ENCODE measurements at places on chromosomes 6 and 20.

- DNase-seq = no peak
These were observed 959.2 kb upstream of the GJE1 start for GRCh38 chr6:141173529-141173928.

- DNase-seq = no peak
These were observed 594.5 kb downstream of the RFPL4B start for GRCh38 chr6:112941613-112942012.

GRCh38 chr20:32707691-32708581, 34.2 kb upstream of the C20orf203 start:
- no peak for DNase-seq

DNA sequence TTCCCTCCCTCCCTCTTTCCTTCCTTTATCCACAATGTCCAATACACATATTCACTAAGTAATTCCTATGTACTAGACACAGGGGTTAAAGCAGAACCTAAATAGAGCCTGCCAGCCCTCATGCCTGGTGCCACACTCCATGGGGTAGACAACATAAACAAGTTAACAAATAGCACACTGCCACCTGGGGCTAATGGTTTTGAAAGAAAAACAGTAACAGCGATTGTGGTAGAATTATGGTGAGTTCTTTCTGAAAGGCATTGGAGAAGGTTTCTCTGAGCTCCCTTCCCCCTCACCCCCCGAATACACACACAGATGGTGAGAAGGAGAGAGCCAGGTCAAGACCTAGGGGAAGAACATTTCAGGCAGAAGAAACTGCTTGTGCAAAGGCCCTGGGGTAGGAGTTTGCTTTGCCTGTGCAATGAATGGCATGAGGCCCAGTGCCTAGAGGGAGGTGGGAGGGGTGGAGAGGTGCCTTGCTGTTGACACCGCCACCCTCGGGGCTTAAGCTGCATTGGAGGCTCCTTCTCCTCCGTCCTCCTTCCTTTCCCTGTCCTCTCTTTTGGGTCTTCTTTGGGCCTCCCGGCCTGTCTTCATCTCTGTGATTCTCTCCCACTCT, 502.4 kb upstream of the SULF2 start:
- no peak for DNase-seq

GRCh38 chr6:89357390-89357789, 4.9 kb upstream of the UBE2J1 start:
- DNase-seq = no peak

GRCh38 chr6:121549736-121550135, 114.3 kb downstream of the GJA1 start:
- DNase-seq = no peak

- DNase-seq = no peak
These were observed 38.2 kb upstream of the CTAGE9 start for GRCh38 chr6:131749023-131749422.

DNA sequence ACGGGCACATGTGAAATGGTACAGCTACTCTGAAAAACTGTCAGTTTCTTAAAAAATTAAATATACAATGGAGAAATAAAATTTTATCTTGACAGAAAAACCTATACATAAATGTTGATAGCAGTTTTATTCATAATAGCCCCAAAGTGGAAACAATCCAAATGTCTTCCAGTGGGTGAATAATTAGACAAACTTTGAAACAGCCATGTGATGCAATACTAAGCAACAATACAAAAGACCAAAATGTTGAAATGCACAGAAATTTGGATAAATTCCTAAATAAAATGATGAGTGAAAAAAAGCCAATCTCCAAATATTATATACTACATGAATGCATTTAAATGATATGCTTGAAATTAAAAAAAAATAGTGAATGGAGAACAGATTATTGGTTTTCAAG, 523.1 kb downstream of the HTR1B start:
- DNase-seq = no peak

DNA sequence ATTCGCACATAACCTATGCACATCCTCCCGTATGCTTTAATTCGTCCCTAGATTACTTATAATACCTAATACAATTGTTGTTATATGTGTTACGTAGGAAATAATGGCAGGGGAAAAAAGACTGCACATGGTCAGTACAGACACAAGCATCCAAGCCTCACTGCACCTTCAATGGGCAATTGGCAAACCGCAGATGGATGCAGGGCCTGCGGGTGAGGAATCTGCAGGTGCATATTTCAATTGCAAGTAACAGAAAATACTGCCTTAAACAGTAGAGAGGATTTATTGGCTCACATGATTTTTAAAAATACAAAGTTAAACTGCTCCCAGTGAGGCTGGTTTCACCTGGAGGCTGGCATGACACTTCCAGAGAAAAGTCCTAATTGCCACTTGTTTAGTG, 142.1 kb upstream of the MLN start:
- DNase-seq = no peak

- no peak for DNase-seq
These were observed 19.9 kb downstream of the PFDN4 start for GRCh38 chr20:54227751-54228150.

- no peak for DNase-seq
These were observed 142.7 kb upstream of the EXOC2 start for GRCh38 chr6:835476-836160.

- DNase-seq = no peak
These were observed 109.7 kb upstream of the MMS22L start for GRCh38 chr6:97392735-97393134.

- DNase-seq = no peak
These were observed 225.2 kb upstream of the RREB1 start for GRCh38 chr6:6882592-6882991.

- DNase-seq = no peak
These were observed 216.5 kb downstream of the LY86 start for GRCh38 chr6:6804843-6805615.

DNA sequence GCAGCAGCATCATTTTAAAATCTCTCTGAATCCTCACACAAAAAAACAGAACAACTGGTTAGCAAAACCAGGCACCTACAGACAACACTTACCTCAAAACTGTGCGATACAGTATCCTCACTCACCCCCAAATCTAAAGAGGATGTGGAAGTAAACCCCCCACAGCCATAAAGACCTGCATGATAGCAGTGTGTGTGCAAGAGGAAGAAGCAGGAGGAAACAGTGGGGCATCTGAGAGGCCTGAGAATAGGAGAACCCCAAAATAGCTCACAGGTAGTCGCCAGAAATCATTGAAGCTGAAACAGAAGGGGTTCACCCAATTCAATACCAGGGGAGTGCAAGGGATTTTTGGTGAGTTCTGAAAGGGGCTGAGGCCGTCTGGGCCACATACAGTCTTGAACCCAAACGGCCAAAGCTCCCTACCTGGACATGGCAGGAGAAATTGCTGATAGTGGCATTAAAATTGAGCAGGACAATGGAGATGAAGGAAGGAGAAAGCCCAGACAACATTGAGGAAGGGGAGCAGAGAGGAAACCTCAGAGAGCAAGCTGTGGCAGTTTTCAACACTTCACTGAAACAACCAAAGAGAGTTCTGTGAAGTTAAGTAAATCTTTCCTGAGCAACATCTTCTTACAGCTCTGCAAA, 129.7 kb downstream of the FIG4 start:
- no peak for DNase-seq

DNA sequence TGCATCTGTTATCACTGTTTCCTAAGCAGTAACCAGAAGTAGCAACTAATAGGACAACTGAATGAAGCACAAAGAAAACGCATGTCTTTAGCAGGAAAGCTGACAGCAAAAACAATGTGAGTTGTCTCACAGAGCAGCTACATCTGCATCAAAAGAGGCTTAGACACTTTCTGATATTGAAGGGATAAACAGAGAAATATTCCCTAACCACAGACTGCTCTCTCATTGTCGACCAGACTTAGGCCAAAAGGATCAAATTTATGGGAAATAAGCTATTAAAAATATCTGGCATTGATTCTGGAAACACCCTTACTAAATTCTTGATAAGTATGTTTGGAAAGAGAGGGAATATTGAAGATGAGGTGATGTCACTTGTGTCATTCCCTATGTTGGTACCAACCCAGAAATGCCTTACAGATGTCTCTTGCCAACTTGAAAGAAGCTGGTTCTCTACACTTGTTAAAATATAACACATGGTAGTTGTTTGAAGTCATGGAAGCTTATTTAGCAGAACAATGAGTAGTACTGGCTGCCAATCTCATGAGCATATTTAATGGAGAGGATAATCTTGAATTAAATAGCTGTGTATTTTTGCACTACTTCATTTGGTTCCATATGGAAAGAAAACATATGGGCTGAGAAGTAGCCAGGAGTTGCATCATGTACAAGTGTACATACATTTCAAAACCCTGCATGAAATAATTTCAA, 929.3 kb upstream of the MAN1A1 start:
- no peak for DNase-seq

- DNase-seq = no peak
These were observed 33.3 kb downstream of the BEND3 start for GRCh38 chr6:107082045-107082444.

DNA sequence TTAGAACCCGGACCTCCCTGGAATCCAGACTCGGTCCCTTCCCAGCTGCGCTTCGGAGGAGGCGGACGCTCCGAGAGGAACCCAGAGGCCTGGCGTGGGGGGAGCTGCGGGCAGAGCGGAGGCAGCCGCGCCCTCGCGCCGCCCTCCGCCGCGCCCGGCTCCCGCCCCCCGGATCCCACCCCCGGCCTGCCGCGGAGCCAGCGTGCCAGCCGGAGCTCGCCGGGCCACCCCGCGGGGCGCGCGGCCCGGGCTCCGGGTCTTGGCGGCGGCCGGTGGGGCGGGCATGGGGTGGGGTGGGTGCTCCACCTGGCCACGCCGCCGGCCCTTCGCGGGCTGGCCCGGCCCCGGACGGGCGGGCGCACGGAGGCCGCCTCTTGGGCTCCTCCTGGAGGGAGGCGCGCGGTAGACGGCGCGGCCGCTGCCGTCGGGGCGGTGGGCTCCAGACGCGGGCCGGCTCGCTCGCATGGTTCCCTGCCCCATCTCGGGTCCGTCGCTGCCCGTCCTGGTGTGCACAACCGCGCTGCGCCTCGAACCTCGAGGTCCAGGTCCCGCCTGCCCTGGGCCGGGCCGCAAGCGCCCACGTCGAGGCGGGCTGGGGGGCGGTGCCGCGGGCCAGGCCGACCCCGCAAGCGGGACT, 592 bp upstream of the CDYL start:
- peak; percentile 35 for DNase-seq

DNA sequence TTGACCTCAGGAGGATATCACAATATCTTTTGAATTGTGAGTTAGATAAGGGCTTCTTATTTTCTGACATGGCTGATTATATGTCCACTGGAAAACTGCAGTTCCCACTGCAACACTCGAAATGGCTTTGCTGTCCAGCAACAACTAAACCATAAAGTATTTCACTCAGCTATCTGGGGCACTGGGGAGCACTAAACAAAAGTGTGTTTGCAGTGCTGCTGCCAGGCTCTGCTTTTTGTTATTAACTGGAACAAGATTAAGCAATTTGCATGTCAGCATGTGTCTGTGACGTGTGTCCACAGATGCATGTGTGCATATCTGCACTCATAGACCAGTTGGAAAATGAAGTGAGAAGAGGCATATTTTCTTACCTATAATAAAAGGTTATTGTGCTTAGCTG, 107.8 kb upstream of the CCN2 start:
- no peak for DNase-seq

DNA sequence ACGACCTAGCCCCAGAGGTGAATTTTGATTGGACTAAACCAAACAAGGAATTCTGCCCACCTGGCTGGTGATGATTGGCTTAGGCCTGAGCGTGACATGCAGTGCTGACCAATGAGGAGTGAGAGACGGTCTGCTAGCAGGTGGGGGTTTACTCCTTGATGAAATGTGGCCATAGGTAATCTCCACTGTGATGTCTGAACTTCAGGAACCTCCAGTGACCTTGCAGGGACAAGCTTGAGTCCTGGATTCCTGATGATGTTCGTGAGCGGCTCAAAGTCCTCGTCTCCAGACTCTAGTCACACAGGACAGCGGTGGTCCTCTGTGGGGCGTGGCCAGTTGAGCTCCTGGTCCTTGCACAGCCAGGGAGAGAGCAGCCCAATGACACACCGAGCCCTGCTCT, 8.4 kb downstream of the VSX1 start:
- DNase-seq = no peak

DNA sequence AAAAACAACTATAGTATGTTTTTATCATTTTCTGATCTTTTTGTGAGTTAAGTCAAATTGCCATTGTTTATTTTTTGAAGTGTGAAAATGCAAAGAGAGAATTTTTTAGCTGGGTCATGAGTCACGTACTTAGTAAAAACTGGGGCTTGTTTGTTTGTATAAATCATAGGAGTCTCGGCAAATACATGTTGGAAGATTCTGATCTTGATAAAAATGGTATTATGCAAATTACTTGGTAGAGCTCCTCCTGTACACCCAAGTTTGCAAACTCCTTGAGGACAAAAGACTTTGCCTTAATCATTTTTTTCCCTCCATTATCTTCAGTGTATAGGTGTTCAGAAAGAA, 25.8 kb downstream of the TBPL1 start:
- DNase-seq = no peak

DNA sequence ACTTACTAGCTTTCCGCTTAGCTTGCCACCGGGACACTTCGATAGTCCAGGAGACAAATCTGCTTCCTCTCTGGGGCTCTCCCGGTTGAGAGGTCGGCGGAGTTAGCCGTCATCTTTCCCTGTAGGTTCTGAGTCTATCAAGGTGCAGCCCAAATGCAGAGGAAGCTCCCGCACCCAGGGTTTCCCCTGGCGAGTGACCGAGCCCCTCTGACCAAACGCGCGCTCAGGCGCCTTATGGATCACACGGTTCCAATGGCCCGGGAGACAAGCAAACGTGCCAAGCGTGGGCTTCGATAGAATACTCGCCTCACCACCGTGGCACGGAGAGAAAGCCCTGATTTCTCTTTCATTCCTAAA, 15.8 kb upstream of the FOXC1 start:
- no peak for DNase-seq

DNA sequence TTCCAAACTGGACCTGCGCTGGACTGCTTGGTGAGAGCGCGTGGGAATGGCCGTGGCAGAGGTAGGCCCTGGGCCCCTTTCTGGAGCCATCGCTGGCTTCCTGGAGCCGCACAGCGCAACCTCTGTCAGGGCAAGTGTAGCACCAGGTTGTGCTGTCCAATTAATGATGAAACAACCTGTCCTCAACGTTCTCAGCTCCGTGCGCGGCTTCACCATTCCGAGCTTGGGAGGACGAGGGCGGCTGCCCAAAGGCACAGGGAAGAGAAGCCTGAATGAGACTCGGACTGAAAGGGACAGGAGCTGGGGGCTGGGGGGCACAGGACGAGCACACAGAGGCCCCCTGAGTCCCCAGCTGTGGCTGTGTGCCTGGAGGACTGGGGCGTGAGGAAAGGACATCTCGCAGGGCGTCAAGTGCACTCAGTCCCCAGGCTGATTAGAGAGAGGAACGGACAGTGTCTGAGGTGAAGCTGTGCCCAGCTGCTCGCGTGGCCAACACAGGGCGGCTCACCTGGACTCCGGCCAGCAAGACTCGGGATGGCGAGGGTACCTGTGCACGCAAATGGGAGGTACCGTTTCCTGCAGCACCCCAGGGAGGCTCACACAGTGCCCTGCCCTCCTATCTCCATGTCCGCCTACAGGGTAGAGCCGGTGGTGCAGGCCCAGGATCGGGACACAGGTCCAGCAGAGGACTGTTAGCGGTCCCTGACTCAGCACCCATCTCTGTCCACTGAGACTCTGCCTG, 403.3 kb downstream of the TAF4 start:
- no peak for DNase-seq

GRCh38 chr6:156598071-156598854, 178.9 kb upstream of the ARID1B start:
- DNase-seq = no peak

- DNase-seq = no peak
These were observed 303.3 kb upstream of the MMS22L start for GRCh38 chr6:97586344-97586743.

- DNase-seq = no peak
These were observed 13.8 kb downstream of the SPINT4 start for GRCh38 chr20:45735988-45736387.

Measured in activated T-helper 1 cell treated with anti-CD3 and anti-CD28 coated beads, Interleukin-2, amount 50 U/mL, for 16 hours (primary cell).